ENCODE measurements at places on chromosomes 4 and X.

DNA sequence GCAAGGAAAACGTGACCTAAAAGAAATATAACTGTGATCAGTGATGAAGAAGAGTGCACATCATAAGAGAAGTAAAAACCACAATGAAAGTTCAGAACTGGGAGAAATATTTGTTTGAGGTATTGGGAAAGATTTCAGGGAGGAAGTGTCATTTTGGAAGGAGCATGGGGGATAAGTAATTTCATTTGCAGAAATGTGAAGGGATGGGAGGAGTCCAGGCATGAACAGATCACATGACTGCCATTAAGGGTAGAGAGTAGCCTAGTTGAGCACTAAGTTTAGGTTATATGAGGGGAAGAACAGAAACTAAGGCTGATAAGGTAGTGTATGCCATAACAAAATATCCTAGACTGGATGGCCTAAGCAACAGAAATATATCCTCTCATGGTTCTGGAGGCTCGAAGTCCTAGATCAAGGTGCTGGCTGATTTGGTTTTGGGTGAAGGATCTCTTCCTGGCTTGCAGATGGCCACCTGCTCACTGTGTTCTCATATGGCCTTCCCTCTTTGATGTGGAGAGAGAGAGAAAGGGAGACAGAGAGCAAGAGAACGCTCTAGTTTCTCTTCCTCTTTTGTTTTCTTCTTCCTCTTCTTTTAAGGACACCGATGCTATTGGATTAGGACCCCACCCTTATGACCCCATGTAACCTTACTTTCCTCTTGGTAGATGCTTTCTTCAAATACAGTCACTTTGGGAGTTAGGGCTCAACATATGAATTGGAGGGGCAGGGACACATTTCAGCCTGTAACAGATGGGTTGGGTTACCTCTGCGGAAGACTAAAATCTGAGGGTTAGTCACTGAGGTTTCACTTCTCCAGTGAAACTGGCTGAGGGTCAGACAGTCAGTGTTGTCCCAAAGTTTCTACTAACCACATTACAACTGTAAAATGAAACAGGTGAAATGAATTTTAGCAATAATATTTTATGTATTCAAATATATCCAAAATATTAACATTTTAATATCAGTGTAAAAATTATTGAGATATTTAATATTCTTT lies 77.9 kb downstream of the EGF start:
- no peak for DNase-seq

GRCh38 chr4:12791536-12791935 lies 692.6 kb downstream of the RAB28 start:
- DNase-seq = no peak

DNA sequence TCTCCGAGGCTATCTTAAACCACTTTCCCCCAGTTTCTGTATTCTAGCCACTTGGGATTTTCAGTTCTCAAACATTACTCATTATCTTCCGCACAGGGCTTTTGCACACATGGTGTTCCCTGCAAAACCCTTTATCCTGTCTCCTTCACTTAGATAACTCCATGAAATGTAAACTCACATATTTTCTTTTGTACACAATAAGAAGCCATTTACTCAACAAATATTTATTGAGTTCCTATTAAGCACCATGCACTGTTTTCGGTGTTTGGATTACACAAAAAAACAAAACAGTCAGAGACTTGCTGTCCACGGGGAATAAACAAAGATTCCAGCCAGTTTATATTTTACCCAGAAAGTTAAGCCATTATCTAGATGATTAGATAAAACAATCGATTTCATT lies 42.5 kb upstream of the UNC5C start:
- peak; percentile 88 for DNase-seq

GRCh38 chr4:48585401-48585800 lies 95.3 kb downstream of the ZAR1 start:
- no peak for DNase-seq

GRCh38 chr4:139890816-139891215 lies 225.2 kb downstream of the MGST2 start:
- DNase-seq = no peak

DNA sequence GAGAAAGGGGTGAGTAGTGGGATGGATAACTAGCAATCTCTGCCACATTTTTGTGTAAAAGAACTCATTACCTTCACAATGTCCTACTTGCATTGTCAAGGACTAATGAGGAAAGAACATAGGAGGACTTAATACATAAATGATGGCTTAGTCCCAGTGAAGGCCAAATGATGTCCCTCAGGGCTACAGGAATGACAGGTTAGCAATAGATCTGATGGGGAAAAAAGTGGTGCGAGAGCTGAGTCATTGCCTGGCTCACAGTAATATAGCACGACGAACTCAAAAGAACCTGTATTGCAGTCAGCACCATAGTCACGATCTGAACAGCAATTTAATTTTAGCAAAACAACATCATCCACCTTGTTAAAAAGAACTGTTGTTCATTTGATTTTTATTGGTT lies 70.9 kb upstream of the ARHGAP36 start:
- DNase-seq = no peak

DNA sequence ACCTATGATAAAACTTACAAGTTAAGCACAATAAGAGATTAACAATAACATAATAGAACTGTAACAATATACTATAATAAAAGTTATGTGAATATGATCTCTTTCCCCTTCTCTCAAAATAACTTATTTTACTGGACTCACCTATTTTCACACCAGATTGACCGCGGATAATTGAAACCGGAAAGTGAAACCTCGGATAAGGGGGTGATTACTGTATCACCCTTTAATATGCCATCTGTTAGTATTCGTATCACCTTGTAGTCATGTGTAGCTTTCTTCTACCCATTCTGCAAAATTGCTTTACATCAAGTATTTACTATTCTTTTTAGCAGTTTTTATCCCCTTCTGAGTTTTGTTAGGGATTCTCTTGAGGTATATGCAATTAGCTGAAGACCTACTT lies 1.8 kb downstream of the SPCS3 start:
- DNase-seq = no peak

GRCh38 chr4:118983293-118983692 lies 94.6 kb downstream of the SYNPO2 start:
- no peak for DNase-seq

DNA sequence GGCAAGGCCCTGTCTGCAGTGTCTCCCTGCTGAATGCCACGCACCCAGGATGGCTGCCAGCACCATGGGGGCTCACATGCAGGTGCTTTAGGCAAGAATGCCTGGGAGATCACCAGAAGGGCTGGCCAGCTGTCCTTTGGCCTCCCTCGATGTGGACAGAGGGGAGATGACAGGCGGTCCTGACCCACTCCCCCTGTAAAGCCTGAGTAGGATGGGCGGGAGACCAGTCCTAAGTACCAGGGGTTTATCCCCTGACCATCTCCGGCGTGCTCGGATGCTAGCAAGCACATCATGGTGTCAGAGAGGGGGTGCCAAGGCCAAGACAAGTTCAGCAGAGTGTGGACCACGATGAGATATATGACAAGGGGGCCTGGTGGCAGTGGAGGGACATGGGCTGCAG lies 5.3 kb downstream of the PDZD4 start:
- DNase-seq = no peak

GRCh38 chr4:81471588-81472280 lies at the start of gene RASGEF1B:
TSS of gene RASGEF1B (minus strand) at chr4:81471907. CDS start at chr4:81459508, 12,399 bp downstream.
- DNase-seq = peak; percentile 43

- peak; percentile 85 for DNase-seq
Measured at GRCh38 chr4:128427832-128428366, 140.3 kb upstream of the PGRMC2 start.

DNA sequence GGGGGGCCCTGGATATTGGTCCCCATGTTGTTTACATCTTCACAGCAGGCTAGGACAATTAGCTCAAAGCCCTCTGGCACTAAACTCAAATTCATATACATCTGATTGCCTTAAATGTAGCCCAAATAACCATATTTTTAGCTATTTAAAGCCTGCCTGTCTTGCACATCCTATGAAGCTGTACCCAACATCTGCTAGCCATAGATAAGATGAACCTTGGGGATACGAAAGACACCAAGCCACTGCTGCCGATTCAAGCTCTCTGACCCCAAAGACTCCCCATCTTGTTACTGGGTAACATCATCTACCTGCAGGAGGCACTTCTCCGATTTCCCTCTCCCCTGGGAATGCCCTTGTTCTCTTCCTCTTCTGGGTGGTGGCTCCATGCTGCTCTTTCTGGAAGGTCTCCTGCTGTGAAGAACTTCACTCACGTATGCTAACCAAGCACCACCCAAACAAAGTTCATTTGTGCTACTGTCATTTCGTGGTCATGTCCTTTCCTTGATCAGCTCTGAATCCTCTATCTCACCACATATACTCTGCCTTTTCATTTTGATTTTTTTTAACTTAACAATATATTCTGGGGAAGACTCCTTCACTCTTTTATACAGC lies 107.7 kb upstream of the ATXN3L start:
- DNase-seq = no peak
